ENCODE measurements at places on chromosomes 2 and 18.

DNA sequence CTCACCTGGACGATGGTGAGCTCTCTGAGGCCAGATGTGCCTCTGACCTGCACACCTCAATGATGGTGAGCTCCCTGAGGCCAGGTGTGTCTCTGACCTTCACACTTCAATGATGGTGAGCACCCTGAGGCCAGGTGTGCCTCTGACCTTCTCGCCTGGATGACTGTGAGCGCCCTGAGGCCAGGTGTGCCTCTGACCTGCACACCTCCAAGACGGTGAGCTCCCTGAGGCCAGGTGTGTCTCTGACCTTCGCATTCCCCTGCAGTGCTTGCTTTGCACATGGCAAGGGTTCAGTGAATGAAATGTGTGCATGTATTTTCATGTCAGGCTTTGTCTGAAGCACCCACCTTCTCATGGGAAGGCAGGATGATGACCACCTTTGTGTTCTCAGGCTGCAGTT, 95.5 kb downstream of the PTGR3 start:
- DNase-seq = no peak

- DNase-seq = no peak
Measured at GRCh38 chr2:108535357-108535631, 1.0 kb downstream of the LIMS1 start.

DNA sequence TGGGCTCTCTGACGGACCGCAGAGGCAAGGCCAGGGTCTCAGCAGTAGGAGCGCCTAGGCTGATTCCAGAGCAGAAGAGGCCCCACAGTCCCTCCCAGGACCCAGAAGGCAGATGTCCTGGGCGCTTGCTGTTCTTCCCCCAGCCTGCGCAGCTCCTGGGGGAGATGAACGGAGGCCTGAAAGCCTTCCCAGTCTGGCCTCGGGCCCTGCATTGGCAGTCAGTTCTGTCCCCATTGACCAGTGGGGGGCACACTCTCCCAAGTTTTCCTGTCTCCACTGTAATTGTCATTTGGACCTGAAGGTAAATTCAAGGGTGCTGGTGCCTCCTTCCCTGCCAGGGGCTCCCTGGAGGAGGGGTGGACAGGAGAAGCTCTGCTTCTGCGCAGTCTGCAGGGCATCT, 345.7 kb downstream of the CYP26B1 start:
- DNase-seq = peak; percentile 8

- no peak for DNase-seq
Measured at GRCh38 chr2:102140377-102140776, 2.2 kb upstream of the IL1R1 start.

- DNase-seq = no peak
Measured at GRCh38 chr2:62947403-62947802, 103.2 kb upstream of the OTX1 start.

DNA sequence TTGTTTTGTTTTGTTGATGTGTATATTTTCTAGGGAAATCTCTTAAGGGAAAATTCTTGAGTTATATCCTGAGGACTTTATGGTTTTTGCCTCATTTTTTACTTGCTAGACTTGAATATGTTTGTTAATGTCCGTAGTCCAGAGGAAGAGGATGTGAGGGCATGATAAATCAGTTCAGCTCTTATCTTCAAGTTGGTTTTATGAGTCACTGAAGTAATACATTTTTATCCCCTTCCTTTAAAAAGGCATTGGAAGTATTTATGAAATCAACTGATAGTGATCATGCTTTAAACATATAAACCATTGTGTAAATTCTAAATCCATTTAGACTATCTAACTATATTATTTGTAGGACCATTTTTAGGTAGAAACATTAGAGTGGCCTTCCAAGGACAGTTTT, 43.9 kb upstream of the CYBRD1 start:
- DNase-seq = no peak

DNA sequence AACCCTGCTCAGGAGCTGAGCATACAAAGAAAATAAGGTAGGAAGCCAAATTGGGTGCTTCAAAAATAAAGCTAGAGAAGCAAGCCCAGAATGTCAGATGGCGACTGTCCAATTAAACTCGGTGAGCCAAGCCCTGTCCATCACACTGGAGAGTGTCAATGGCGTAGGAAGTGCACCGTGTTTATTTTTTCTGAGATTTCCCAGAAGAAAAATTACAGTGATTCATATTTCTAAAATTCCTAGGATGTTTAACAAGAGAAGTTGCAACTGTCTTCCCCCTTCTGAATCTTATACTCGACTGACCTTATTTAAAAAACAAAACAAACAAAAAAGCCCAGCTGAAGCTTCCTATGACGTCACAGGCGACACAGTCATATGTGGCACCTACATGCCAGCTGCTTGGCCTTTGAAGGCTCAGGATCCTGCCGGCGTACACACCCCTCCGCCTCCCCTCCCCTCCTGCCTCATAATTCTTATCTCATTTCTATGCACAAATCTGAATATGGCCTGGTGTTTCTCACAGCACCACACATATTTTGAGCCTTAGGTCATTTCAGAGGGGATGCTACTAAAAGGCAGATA, 60.8 kb downstream of the MBP start:
- no peak for DNase-seq

DNA sequence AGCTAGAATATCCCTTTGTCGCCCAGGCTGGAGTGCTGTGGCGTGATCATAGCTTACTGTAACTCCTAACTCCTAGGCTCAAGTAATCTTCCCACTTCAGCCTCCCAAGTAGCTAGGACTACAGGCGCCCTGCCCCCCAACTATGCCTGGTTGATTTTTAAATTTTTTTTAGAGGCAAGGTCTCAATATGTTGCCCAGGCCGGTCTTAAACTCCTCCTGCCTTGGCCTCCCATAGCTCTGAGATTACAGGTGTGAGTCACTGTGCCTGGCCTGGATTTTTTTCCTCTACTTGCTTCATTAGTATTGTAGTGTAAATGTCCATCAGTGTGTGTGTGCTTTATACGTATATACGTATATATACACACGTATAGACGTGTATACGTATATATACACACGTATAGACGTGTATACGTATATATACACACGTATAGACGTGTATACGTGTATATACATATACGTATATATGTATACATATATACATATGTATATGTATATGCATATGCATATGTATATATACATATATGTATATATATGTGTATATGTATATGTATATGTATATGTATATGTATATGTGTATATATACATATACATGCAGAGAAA, 124.4 kb downstream of the DIS3L2 start:
- DNase-seq = no peak

DNA sequence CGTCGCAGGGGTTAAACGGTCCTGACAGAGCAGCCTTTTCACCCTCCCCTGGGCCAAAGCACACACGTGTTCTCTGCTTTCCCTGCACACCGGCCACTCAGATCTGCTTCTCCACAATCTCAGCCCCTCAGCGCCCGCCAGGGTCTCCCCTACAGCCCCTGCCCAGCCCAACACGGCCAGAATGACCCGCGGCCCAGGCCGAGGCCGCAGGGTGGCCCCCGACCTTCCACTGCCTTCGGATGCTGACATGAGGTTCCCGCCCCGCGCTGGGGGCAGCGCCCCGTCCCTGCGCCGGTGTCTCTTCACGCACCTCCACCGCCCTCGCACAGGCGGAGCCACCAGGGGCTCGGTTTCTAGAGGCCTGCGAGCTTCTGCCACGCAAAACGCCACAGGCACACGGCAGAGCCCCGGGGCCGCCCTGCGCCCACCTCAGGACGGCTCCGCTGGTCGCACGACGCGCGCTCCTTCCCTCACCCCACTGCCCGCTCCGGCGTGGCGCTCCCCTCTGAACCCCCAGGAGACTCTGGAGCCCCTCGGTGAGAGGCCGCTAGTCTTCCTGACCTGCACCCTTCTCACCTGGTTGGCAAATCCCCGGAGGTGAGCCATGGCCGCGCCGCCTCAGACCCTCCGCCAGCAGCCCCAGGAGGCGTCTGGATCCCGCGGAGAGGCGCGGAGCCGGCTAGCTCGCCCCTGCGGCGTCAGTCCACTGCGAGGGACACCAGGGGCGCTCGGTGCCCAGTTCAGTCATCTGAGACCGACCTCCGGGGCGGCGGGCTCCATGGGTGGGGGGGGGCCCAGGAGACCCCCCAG, 749 bp downstream of the STK25 start:
- no peak for DNase-seq

- no peak for DNase-seq
Measured at GRCh38 chr2:231996797-231997540, 35.5 kb downstream of the DIS3L2 start.

- DNase-seq = no peak
Measured at GRCh38 chr2:188403676-188404075, 112.0 kb downstream of the GULP1 start.

GRCh38 chr18:57469884-57470283, 34.7 kb downstream of the ONECUT2 start:
- no peak for DNase-seq

DNA sequence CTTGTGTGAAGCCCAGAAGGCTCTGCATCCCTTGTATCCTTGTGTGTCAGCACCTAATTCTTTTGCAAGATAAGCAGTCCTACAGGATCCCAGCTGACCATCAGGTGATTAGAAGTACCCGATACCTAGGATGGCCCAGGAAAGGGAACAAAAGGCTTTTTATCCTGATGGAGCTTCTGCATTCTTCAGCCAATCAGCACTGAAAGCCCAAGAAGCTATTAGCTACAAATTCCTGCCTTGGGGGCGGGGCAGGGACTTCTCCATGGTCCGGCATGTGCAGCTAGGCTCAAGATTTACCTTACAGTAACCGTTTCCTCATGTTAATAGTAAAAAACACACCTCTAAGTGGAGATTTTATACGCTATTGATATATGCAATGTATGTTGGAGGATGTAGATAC, 264.6 kb upstream of the THUMPD2 start:
- DNase-seq = no peak

DNA sequence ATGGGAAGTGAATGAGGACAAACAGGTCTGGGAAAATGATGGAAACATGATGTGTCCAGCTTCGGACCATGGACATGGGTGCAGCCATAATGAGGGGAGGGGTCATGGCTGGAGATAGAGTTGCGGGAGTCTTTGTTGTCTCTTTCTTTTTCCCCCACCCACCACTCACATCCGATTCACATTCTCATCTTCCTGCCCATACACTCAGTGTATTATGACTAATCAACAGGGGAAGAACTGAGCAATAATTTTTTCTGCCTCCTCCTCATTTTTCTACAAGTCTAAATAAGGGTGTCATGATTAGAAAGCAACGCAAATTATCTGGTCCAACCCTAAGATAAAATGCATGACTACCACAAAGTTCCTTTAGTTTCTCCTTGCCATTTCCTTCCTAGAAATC, 5.7 kb upstream of the SERPINB2 start:
- no peak for DNase-seq

DNA sequence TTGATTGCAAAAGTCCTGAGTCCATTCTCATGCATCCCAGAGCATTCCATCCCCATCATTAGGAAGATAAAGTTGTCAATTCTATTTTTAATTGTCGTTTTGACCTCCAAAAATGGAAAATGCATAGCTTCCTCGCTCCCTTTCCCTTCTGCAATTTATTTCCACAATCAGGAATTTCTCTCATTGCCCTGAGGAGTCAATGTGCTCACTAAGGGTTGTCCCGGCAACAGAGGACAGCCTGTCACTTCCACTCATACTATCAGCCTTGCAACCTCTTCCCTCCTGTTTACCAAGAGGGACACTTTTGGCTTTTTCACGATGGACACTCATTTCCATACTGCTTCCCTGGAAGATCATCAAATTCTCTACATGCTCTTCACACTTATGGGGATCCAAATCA, 164.8 kb downstream of the MYO5B start:
- no peak for DNase-seq

DNA sequence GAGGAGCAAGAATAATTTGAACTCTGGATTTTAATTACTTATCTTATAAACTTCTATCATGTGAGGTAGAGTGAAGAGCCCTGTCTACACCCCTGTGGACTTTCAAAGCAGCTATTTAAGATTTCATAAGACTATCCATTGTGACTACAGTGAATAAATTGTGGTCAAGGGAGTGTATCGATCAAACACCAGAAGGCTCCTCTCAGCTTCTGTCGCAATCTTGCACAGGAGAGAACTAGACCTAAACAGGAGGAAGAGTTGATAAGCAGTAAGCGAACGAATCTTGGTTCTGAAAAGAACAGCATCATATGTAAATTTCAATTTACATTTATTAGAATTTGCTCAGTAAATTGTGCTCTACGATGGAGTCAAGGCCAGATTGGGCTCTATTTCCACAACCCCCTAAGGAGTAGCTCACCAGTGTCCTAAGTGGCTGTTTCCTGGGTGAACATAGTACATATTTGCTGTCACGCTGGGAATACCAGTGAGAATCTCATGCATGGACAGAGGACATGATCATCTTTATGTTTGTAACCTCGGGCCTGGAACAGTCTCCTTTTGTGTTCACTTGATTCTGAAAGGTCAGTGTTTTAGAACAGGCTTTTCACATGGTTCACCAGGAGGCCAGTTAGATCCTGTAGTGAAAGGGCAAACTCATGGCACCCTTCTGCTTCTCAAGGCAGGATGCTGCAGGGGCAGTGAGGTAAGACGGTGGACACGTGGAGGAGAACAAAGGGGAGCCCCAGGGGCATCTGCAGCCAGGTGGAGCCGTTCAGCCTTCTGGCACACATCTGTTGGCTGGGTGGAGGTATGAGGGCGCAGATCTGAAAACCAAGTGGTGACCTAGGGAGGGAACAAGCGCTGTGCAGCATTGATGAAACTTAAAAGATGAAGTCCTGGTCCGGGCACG, 33.3 kb downstream of the NPAS2 start:
- no peak for DNase-seq

GRCh38 chr2:125456693-125457363, 1199.1 kb upstream of the GYPC start:
- peak; percentile 14 for DNase-seq

GRCh38 chr2:64839844-64840243, 149.4 kb upstream of the SLC1A4 start:
- DNase-seq = no peak
